Activated naive CD4-positive, alpha-beta T cell treated with Interleukin-2 at 50 U/mL for 16 hours (primary cell): ENCODE measurements at places on chromosomes 1 and 21.

DNA sequence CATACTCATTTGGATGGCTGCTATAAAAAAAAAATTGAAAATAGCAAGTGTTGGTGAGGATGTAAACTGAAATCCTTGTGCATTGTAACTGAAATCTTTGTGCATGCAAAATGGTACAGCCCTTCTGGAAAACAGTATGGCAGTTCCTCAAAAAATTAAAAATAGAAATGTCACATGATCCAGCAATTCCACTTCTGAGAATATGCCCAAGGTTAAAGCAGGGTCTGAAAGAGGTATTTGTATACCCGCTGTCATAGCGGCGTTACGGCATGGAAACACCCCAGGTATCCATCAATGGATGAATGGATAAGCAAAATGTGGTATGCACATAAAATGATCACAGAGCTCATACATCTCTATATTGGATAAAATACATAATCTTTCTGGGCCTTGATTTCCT is 116.7 kb downstream of the RUSC1 start:
- no peak for DNase-seq

DNA sequence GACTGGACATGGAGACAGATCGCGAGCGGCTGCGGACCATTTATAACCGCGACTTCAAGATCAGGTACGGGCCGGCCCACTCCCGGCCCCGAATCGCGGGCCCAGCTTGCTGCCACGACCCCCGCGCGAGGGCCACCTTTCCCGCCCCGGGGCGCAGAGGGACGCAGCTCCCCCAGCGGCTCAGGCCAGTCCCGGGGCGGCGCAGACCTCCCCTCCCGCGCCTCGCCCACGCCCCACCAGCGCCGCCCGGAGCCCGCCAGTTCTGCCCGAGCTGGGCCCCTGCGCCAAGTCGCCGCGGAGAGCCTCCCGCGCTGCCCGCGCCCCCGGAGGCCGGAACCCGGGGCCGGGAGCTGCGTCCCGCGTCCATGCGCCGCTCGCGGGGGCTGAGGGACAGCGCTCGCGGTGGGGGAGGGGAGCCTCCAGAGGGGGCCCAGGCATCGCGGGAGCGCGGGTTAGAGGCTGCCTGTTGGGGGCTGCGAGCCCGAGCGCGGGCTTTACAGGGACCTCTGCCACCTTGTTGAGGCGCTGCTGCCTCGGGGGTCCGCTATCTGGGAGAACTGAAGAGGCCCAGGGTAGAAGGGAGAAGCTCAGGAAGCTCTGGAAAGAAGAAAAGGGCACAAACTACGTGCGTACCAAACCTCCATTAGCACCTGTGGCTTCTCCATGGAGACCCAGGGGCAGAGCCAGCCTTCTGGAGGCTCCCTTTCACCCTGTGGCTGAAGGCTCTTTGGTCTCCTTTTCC is 698 bp downstream of the MOV10 start:
- peak; percentile 43 for DNase-seq

DNA sequence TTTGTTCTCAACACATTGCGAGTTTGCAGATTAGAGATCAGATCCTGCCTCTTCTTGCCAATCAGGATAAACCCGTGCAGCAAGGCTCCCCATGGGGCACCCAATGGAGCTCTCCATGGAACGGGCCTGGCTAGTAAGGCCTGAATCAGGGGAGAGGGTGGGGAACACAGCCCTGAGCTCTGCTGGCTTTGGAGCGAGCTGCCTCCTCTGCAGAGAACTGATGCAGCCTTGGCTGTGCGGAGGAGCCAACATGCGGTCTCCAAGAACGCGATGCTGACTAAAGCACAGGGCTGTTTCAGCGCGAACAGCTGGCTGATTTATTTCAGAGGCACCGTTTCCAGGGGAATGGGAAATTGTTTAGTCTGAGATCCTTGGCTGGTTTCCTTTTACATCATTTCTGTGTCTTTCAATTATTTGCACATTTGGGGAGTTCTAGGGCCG is 139.7 kb downstream of the TSEN15 start:
- no peak for DNase-seq

- no peak for DNase-seq
Observed at GRCh38 chr1:186033847-186034271, 299.7 kb downstream of the HMCN1 start.

DNA sequence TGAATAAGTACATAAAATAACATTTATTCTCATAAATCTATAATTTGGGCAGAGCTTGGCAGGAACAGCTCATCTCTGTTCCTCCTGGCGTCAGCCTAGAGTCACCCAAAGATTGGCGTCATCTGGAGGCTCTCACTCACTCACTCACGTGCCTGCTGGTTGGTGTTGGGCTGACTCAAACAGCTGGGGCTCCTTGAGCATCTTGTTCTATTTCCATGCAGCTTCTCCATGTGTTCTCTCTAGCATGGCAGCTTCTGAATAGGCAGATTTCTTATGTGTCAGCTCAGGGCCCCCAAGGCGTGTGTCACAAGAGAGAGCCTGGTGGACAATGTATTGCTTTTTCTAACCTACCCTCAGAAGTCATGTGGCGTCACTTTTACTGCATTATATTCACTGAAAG is 70.6 kb upstream of the RAB3GAP2 start:
- DNase-seq, result no peak

- no peak for DNase-seq
Observed at GRCh38 chr1:40986956-40987355, 7.5 kb downstream of the CTPS1 start.
